ENCODE measurements at places on chromosomes 7 and 10.

GRCh38 chr7:2955269-2955668, 88.4 kb downstream of the CARD11 start:
- no peak for DNase-seq

DNA sequence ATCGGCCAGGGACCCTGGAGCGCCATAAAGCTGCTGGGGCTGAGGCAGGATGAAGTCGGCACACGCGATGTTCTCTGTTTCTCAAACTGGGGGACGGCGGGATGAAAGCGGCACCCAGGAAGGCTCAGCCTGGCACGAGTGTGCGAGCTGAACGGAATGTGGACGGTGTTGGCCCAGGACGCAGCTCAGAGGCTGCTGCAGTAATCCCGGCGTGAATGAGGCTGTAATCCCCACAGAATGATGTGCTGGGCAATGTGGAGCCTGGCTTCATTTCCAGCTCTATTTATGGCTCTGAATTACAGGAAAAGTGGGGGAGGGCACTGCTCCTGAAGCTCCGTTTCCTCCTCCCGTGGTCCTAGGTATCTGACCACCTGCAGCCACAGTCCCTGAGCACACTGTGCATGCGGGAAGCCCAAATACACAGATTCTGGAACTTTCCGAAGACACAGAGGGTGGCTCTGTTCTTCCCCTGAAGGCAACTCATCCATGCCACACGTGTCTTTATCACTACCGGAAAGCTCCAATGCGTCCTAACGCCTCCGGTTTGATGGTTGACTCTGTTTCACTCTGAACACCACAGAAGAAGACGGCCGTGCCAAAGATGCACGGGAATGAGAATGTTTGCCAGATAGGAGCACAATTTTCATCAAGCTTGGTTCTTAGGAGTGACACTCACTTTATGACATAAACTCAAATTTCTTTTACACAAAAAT, 37.6 kb downstream of the KLF6 start:
- no peak for DNase-seq

DNA sequence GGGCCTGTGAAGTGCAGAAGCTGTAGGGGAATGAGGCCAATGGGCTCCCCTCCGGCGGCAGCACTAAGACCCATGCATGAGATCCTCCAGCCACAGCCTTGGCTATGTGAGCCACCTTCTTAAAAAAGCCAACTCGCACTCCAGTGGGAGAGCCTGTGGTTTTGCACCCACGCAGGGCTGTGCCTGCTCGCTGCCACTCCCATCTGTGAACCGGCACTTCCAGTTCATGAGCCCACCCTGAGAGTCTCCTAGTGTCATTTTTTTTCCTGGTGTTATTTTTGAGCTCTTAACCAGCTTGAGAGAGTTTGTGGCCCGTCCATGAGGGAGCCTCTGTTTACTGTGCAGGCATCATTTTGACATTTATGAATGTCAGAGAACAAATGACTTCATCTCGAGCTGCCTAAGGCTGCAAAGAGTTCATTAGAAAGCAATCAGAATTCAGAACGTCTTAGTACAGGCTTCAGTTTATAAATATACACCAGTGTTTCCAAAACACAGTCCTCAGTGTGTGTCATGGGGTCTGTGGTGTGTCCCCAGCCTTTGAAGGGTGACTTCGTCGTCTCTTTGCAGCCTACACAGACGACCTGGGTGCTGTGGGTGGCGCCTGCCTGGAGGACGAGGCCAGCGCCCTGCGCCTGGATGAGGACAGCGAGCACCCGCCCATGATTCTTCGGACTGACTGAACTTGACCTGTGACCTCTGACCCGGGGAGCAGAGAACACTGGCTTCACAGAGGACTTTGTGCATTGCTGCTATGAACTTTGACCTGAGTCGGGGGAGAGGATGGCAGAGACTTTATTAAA, 40.4 kb downstream of the WIPI2 start:
- no peak for DNase-seq

DNA sequence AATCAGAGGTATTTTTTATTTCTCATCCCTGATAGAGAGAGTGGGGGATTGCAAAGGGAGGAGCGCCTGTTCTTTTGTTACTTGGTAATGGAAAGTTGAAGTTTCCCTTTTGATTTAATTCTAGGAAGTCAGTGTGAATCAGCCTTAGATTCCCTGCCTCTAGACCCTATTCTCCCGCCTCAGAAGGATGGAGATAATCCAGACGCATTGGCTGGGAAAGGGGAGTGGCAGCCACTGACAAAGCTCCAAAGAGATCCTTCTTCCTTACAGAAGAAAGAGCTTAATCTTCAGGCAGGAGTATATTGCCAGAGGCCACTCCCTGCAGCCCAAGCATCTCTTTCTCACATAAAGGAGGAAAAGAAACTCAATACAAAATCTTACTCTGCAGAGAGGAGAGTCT, 122.3 kb upstream of the GALNT17 start:
- DNase-seq: no peak

GRCh38 chr10:63710703-63711102, 189.5 kb downstream of the REEP3 start:
- DNase-seq: no peak

DNA sequence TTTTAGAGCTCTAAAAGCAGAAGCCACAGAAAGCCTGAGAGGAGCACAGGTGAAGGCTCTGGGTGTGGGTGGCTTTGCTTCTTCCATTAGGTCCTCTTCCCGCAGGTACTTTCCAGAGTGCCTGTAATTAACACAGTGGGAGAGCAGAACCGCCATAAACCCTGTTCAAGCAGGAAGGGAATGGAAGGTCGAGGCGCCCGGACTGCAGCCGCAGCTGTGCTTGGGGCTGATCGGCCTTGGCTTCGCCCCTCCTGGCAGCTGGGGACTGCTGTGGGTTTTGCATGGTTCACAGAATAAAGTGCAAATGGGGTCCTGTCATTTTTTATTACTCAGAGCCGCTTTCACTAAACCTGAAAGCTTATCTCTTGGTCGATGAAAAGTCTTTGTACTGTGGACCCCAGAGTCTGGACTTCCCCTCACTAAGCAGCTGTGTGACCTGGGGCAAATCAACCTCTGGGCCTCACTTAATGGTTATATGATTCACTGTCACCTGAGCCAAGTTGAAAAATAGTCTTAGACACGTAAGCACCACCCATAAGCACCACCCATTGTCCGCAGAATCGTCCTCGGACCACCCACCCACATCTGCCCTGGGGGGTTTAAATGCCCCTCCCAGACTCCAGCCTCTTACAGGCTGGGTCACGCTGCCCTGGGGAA, 100.9 kb downstream of the XRCC2 start:
- DNase-seq: no peak

DNA sequence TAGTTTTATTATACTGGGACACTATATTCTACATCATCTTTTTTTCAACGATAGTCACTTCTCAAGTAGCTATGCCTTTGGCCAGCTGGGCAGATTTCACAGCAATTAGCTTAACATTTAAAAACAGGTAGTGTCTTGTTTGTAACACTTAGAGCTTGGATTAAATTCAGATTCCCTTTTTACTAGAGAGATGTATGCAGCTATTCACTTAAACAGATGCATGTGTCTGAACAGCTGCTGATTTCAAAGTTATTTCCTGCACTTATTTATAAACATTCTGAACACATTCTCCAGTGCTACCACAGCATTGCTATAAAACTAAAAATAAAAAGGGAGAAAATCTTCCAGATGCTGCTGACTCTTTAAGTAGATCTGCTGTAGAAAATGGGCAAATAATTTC, 637.2 kb downstream of the POM121L12 start:
- DNase-seq: no peak

DNA sequence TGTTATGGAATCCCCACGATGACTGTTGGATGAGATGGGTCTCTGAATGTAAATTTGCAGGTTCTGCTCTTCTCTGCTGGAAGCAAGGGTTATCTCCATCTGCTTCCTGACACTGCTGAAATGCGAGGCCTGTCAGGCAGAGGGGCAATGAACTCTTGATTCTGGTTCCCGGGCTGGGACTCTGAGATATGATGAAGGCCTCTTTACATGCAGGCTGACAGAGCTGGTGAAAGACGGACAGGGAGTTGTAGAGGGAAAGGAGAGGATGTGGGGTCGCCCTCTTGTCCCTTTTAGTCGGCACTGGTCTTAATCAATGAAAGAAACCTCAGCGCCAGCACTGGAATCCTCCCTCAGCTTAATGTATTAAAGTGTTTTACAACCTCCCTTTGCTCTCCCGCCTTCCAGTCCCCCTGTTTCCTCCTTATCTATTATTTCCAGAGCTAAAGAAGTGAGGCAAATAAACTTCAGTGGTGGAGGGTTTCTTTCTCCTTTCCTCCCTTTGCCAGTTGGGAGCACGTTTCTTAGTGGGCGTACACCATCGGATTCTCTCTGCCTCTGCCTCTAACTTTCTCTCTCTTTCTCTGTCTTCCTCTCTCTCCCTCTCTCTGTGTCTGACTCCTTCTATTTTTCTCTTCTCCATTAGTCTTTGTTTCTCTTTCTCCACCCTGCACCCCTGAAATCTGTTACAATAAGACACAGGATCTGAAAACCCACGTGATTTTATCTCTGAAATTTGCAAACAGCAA, 145.6 kb downstream of the BAMBI start:
- no peak for DNase-seq

GRCh38 chr10:64277536-64277935, 756.3 kb downstream of the REEP3 start:
- no peak for DNase-seq

DNA sequence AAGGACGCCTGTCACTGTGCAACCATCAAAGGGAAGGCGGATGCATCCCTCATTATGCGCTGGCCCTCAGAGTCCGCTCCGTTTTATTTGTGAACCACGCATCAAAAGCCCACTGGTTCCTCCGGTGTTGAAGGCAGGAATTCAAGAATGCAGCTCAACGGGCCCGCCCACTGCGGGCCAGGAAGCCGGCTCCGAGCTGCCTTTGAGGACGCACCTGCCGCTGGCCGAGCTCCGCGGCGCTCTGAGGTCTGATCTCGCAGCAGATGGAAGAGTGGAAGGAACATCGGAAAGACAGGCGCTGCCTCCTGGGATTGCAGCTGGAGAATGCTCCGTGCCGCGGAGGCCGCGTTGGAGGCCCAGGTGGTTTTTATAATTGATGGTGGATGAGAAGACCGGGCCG, 56.9 kb upstream of the ADGRA1 start:
- no peak for DNase-seq

- DNase-seq: no peak
Measured at GRCh38 chr7:72098807-72099580, 313.1 kb downstream of the CALN1 start.

DNA sequence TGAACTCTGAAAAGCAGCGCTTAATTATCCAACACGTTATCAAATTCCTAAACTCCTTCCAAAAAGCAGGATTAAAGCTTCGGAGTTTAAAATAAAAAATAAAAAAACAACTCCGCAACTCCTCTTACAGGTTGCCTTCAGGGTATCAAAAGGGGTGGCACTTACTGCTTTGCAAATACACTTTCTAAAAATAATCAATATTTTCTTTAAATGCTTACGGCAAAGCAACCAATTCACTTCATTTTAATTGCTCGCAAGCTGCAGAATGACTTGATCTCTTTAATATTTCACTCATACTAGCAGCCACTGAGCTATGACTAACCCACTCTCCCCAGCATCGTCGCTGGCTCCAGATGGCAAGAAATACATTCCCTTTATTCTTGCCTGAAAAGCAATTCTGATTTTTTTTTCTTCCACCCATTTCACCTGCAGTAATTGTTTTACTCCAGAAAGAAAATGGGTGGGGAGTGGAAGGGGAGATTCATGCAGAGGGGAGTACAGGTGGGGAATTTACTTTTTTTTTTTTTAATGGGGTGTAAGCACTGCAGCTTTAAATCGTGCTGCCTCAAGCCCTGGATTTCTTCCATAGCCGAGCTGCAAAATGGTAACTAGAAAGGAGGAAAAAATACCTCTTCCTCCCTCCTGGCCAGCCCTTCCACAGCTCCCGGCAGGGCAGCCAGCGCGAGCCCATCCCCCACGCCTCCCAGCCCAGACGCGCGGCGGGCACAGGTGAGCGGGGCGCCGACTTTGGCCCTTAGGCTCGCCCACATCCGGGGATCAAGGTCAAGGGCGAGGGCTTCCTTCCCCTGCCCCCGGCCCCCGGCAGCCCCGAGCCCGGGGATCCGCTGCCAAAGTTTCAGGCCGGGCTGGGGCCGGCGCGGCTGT, 54.2 kb upstream of the FHIP2A start:
- no peak for DNase-seq

- no peak for DNase-seq
Measured at GRCh38 chr10:79383974-79384606, 36.8 kb downstream of the PPIF start.

GRCh38 chr10:126256864-126257263, 131.4 kb downstream of the ADAM12 start:
- DNase-seq: no peak

GRCh38 chr7:81110673-81111072, 191.8 kb upstream of the SEMA3C start:
- no peak for DNase-seq

GRCh38 chr10:121771966-121772365, 155.9 kb downstream of the ATE1 start:
- DNase-seq: no peak

- no peak for DNase-seq
Measured at GRCh38 chr7:143492799-143493739, 15.4 kb downstream of the TAS2R41 start.

DNA sequence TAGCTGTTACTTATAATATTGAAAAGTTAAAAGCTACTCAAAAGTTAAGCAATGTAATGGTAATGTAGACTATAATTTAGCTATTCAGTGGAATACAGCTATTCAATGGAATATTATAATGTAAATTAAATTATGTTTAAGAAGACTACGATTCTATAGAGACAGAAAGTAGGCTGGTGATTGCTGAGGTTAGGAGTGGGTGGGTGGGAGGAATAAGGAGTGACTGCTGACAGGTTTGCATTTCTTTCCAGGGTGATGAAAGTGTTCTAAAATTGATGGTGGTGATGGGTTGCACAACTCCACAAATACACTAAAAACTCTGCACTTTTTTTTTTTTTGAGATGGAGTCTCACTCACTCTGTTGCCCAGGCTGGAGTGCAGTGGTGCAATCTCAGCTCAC, 21.4 kb downstream of the DENND2A start:
- DNase-seq: no peak

GRCh38 chr10:103852856-103853255, 2.5 kb downstream of the SH3PXD2A start:
- DNase-seq: no peak

GRCh38 chr7:114889646-114890285, 32.1 kb upstream of the MDFIC start:
- no peak for DNase-seq

DNA sequence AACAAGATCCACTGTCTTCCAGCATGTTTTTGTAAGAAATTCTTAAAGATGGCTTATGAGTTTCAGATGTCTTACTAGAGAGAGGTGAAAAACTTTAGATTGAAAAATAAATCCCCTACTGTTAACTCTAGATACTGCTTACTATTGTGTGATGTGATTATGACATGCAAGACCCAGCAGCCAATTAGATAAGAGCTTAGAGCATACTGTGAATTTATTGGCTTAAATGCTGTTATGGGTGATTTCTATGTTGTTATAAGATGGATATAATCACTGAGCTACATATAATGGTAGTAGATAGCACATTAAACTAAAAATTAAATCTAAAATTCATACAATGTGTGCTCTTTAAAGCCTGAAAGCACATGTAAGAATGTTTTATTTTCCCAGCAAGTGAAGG, at the start of gene RNF133:
Gene RNF133, minus strand, starts transcription at position 101 of the 400 bp plus-strand sequence. CDS start 199 bp downstream, outside the sequence.
- DNase-seq: no peak
